ENCODE measurements at places on chromosomes 13 and 19.

DNA sequence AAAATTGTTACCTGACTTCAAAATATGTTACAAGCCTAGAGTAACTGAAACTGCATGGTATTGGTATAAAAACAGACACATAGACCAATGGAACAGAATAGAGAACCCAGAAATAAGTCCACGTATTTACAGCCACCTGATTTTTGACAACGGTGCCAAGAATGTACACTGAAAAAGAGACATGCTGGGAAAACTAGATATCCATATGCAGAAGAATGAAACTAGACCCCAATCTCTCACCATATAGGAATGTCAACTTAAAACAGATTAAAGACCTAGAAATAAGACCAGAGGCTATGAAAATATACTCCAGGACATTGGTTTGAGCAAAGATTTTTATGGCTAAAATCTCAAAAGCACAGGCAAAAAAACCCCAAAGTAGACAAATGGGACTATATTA, 76.5 kb downstream of the LATS2 start:
- DNase-seq = no peak

GRCh38 chr19:39362682-39363657, 20.7 kb downstream of the SAMD4B start:
- no peak for DNase-seq

DNA sequence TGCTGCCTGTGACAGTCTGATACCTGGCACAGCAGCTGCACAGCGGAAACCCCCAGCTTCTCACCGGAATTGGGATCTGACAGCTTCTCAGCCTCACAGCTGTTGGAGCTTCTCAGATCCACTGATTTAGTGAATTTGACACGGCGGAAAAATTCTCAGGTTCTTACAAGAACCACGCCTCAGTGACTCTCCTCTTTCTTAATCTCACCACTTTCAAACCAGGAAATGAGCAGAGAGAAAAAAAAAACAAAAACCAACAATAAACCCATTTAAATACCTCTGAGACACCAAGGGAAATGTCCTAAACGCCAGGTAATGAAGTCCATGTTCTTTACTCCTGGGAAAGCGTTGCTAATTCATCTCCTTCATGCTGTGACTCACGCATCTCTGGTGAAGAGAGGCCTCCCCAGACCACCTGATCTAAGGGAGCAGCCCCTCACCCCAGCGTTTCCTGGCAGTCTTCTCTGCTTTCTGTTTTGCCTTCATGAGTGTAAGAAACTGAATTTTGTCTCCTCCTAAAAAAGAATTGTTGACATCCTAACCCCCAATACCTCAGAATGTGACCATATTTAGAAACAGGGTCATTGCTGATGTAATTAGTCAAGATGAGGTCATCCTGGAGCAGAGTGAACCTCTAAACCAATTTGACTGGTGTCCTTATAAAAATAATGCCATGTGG, 15.9 kb upstream of the IZUMO2 start:
- DNase-seq = no peak

GRCh38 chr13:74452176-74452575, 318.0 kb upstream of the KLF12 start:
- DNase-seq = no peak

DNA sequence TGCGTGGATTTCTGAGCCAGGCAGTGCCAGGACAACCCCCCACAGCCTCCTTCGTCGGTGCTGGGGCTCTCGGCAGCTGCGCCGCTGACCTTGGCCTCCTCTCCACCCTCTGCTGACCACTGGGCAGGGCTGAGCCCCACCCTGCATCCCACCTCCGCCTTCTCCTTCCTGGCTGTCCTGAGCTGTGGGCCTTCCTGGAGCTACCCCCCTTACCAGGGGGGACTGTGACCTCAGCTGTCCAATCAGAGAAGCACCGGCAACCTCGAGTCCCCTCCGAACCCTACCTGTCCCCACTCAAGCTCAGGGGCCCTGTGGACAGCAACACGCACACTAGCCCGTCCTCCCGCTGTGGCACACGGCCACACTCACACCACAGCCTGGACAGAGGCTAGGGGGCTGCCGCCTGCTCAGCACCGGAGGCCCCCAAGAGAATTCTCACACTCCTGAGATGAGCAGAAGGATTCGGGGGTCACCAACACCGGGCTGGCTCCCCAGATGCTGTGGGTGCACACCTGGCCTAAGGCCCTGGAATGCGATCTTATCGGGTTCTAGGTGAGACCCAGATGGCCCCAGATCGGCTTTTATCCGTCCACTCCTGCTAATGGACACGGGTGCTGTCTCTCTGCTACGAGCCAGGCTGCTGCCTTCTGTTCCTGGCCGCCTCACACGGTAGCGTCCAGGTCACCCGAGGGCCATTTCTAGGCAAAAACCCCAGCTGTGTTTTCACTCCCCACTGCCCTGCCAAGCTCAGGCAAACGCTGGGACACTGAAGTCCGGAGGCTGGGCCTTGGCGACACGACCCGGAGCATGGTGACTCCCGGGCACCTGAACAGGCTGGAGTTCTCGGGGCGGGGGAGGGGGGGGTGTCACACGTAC, 32.5 kb upstream of the CACTIN start:
- no peak for DNase-seq

DNA sequence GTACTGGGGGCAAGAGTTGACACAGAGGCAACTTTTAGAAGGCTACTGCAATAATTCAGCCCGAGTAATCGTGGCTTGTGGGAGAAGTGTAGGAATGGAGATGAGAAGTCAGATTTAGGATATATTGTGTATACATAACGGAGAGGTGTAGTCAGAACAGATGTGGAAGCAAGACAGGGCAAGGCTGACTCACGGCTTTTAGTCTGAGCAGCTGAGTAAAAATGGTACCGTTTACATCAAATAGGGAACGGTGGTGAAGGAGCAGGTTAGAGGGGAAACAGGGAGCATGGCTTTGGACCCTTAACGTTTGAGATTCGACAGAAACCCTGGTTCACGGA, 796 bp upstream of the LSM14A start:
- peak; percentile 20 for DNase-seq

- DNase-seq = no peak
These were observed 3.1 kb downstream of the ZBTB7A start for GRCh38 chr19:4063369-4064148.

DNA sequence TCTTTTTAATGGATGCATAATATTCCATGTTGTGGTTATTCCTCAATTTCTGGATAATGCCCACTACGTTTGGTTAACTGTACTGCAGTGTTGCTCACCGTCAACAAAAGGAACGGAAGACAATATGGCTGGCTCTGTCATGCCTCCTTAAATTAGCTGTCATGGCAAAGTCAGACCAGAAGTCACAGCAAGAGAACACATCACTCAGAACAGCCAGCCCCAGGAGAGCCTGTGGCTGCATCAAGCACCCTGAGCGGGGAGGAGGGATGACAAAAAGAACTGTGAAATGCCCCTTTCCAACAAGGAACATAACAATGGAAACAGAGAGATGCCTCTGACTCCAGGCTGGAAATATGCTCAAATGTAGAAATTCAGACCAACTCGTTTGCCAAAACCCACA, 366.0 kb upstream of the ZNF507 start:
- no peak for DNase-seq

GRCh38 chr13:43799191-43799590, 12.4 kb upstream of the ENOX1 start:
- no peak for DNase-seq

DNA sequence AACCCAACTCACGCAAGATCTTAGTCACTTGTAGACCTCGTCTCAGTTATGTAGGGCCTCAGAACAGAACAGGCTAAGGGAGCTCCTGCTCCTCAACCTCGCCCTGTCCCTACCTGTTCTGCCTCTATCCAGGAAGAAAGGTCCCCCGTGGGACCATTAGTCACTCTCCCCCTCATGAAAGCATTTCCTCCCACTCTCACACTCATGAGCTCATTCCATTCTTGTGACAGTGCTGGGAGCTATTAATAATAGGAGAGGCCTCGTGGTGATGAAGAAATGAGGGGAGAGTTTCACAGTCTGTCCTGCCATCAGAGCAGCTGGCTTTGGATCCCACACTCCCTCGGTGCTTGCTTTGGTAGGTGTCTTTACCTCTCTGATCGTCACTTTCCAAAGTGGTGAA, 10.2 kb downstream of the PPP2R1A start:
- DNase-seq = no peak

GRCh38 chr19:46470376-46470775, 987 bp downstream of the PNMA8A start:
- DNase-seq = no peak

DNA sequence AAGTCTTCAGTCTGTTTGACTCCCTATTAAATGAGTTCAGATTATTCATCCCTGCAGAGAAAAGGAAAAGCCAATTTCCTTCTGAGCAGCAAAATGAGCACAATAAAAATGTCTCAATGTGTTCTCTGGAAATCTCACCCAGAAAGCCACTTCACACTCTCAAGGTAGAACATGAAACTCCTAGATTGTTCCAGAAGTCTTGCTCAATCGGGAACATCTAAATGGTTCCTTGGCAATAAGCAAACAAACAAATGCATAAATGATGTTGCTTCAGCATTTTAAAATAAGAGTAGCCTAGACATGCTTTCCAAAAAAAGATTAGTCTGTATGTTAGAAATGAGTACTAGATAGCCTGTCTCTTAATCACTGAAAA, 59.7 kb upstream of the TNFRSF19 start:
- DNase-seq = no peak

DNA sequence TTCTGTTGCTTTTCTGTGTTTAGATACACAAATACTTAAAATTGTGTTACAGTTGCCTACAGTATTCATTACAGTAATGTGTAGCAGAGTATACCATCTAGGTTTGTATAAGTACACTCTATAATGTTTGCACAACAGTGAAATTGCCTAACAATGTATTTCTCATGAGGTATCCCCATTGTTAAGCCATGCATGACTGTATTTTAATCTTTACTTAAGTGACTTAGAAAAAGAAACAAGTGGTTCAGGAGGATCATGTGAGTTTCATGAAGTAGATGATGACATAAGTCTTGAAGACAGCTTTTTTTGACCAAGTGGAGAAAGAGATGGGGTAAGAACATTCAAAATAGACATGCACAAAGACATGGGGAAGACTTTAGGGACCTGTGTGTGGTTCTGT, 8.4 kb upstream of the KCTD4 start:
- DNase-seq = no peak

DNA sequence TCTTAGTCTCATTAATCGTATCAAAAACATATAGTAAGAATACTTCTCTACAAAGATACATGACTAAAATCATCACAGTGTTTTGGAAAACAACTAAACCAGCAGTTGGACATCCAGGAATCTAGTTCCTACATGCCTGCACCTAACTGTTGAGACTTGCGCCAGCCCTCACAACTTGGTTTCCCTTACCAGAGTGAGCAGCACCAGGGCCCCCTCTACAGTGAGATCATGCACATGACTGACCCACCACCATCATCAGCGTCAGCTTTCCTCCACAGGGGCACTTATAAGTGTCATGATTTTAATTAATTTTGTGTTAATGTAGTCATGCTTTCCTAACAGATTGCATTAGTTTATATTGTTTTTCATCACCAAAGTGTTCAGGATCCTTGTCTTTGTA, 1322.0 kb downstream of the EFNB2 start:
- DNase-seq = no peak

- no peak for DNase-seq
These were observed 4.6 kb upstream of the EPS8L1 start for GRCh38 chr19:55071129-55071502.

GRCh38 chr13:100734194-100734720, 59.7 kb upstream of the TMTC4 start:
- no peak for DNase-seq

- DNase-seq = no peak
These were observed 41.9 kb downstream of the ADPRHL1 start for GRCh38 chr13:113411216-113412023.

DNA sequence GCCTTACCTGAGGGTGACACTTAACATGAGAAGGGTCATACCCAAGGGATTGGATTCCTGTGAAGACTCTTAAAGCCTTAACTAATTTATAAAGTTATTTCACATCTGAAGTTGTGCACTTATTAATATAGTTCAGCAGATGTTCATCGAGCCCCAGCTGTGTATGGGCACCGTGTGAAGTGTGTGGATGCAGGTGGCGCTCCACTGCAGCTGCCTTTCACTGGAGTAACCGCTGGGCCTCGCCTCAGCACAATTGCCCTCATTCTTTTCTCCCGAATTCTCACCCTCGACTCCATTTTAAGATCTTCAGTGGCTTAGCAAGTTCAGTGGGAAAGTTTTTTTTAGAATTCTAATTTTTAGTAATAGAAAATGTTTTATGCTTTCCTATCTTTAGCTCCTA, 66.2 kb downstream of the DPY19L3 start:
- DNase-seq = no peak

- no peak for DNase-seq
These were observed 2.0 kb downstream of the ZNF792 start for GRCh38 chr19:34961775-34962686.

DNA sequence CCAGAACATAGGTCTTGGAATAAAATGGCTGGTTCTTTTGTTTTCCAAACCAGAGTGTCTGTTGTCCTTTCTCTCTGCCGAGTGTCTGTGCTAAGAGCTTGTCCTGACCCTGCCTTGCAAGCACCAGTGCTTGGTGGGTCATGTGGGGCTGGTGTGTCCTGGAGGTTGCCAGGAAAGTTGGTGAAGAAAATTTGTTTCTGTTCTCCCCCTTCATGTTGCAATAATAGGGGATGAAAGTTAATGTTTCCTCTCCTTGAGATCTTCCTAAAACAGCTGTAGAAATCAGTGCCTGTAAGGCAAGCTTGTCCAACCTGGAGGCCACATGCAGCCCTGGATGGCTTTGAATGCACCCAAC, 2.7 kb downstream of the HAMP start:
- no peak for DNase-seq

GRCh38 chr19:50693064-50693975, 26.3 kb downstream of the SHANK1 start:
- DNase-seq = no peak

- no peak for DNase-seq
These were observed 403.5 kb upstream of the MIR17HG start for GRCh38 chr13:90943946-90944345.

- DNase-seq = no peak
These were observed 108.6 kb downstream of the HSPH1 start for GRCh38 chr13:31053091-31053490.

- DNase-seq = no peak
These were observed 26.9 kb downstream of the SCGB2B2 start for GRCh38 chr19:34649886-34650543.

DNA sequence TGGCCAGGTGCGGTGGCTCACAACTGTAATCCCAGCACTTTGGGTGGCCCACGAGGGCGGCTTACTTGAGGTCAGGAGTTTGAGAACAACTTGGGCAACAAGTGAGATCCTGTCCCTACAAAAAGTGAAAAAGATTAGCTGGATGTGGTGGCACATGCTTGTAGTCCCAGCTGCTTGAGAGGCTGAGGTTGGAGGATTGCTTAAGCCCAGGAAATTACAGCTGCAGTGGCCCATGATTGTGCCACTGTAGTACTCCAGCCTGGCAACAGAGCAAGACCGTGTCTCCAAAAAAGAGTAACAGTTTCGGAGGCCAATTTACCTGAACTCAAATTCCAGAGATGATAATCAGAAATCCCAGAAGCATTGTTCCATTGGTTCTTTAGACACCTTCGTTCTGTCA, 4.4 kb downstream of the ZNF473 start:
- no peak for DNase-seq

- DNase-seq = no peak
These were observed 18.8 kb downstream of the HPN start for GRCh38 chr19:35060160-35060855.

- no peak for DNase-seq
These were observed 230.8 kb downstream of the POU4F1 start for GRCh38 chr13:78372581-78372980.

All from stimulated activated CD8-positive, alpha-beta memory T cell treated with anti-CD3 and anti-CD28 coated beads, Interleukin-15, amount 100 ng/mL, for 24 hours (primary cell).